ENCODE measurements at places on chromosomes 16 and 17.

DNA sequence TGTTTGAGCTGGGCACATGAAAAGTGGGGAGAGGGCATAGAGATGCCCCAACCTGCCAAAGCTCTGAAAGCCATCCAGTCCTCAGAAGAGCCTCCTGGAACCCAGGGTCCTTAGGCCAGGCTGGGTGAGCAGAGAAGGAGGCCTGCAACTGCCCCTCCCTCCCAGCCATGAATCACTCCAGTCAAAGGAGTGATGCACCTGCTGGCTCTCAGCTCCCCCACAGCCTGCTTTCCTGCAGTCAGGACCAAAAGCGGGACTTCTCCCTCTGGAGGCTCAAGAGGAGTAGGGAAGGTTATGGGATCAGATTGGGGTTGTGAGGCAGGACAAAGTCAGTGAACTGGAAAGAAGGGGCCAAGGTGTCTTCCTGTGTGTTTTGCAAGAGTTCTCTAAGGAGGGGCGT is 145.6 kb downstream of the TMEM132E start:
- DNase-seq: no peak

DNA sequence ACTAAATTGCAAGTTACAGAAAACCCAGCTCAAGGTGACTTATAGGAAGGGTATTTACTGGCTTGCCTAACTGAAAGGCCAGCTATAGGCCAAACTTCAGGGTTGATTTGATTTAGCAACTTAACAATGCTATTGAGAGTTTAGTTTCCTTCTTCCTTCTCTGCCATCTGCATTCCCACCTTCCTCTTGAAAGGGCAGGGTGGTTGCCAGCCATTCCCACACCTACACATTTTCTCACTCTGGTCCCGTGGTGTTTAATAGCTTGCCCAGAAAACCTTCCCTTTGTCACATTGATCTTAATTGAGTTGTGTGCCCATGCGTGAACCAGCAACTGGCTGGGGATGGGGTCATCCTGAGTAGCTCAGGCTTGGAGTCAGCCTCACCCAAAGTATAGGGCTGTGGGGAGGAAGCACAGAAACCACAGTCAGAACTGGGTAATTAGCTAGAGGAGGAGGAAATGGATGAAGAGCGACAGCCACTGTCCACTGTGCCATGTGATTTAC is 194.7 kb downstream of the SPECC1 start:
- DNase-seq: no peak

DNA sequence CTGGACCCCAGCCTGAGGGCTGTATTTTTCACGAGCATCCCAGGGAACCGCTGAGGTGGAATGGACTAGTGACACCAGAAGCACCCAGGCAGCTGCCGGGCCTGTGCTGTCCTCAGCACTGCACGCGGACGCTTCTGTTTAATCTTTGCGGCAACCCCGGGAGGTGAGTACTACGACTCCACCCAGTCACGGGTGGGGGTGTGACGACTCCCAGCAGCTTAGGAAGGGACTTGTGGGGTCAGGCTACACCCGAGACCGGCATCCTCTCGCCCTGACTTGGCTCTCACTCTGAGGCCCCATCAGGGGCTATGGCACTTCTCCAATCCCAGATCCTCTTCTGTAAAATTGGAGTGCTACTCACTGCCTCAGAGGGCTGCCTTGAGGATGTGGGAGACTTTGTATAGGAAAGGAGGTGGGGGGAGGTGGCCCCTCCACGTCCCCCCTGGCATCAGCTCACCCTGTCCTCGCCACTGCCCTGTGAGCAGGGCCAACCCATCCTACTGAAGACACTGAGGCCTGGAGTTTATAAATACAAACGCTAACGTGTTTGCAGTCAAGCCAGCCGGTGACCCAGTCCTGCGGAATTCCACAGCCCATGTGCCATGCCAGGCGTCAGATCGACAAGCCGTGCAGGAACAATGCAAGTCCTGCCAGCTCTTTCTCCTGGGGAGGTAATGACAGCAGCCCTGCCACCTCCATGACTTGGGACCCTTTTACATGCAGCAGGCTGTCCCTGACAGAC is 44.4 kb downstream of the PPL start:
- no peak for DNase-seq

- DNase-seq: no peak
These were observed 46.0 kb upstream of the TBX2 start for GRCh38 chr17:61353615-61354014.

DNA sequence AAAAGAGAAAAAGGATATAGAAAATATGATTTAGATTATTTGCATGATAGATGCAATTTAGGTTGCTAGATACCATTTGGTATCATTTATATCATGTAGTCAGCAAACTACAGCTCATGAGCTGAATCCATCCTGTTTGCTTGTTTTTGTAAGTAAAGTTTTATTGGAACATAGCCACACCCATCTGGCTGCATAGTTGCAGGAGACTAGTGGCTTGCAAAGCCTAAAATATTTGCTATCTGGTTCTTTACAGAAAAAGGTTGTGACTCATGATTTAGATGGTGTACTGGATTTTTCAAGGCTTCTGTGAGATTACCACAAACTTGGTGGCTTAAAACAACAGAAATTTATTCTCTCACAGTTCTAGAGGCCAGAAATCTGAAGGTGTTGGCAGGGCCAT is 49.9 kb downstream of the MAP2K4 start:
- DNase-seq: no peak

GRCh38 chr17:76179496-76180467 is 38.7 kb upstream of the FOXJ1 start:
- DNase-seq: peak; percentile 25

DNA sequence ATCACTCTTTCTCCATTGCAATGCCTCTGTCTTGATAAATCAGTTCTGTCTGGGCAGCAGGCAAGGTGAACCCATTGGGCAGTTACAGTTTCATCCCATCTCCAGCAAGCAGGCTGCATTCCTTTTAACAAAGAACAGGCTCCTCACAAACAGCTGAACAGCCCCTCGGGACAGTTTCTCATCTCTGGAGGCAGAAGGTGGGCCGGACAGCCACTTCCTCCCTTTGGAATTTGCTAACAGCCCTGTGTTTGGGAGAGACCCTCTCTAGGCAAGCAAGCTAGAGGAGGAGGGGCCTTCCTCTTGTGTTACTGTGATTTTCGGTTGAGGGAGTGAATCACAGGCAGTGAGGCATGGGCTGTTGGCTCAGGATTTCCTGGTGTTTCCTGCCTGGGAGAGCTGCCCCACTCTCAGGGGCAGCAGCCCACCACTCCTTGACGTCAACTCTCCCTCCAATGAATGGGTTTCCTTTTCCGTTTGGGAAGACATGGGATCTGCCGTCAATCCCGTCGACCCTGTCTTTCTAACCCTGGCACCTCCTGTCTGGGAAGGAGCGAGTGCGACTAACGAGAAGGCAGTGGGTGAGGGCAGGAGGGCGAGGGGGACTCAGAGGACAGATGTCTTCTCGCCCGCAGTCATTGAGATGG is 3.7 kb upstream of the PGS1 start:
- no peak for DNase-seq

- DNase-seq: no peak
These were observed 449.5 kb upstream of the CDH5 start for GRCh38 chr16:65916995-65917394.

Measured in stimulated activated CD4-positive, alpha-beta T cell treated with anti-CD3 and anti-CD28 coated beads, Interleukin-15, amount 100 ng/mL, for 48 hours (primary cell).